ENCODE measurements at places on chromosomes 16 and 17.
A peak's percentile ranks its signal among the peaks of the same experiment; 100 is the strongest.

- no peak for DNase-seq
These were observed 37.1 kb upstream of the SLC25A19 start for GRCh38 chr17:75326226-75326848.

DNA sequence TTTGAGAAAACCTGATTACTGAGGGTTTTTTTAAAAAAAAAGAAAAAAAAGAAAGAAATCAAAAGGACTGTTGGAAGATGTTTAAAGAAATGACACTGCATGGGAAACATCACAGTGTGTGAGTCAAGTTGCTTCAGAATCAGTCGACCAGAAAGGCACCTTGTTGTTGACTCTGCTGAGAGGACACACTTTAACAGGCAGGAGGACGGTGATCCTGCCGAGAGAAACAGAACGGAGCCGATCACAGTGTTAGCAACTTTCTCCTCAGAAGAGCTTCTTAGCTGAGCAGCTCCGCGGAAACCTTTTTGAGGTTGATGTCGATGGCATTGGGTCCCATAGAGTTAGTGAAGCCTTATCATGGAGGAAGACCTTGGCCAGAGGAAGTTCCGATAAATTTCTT, 538.7 kb downstream of the RBFOX1 start:
- DNase-seq: no peak

DNA sequence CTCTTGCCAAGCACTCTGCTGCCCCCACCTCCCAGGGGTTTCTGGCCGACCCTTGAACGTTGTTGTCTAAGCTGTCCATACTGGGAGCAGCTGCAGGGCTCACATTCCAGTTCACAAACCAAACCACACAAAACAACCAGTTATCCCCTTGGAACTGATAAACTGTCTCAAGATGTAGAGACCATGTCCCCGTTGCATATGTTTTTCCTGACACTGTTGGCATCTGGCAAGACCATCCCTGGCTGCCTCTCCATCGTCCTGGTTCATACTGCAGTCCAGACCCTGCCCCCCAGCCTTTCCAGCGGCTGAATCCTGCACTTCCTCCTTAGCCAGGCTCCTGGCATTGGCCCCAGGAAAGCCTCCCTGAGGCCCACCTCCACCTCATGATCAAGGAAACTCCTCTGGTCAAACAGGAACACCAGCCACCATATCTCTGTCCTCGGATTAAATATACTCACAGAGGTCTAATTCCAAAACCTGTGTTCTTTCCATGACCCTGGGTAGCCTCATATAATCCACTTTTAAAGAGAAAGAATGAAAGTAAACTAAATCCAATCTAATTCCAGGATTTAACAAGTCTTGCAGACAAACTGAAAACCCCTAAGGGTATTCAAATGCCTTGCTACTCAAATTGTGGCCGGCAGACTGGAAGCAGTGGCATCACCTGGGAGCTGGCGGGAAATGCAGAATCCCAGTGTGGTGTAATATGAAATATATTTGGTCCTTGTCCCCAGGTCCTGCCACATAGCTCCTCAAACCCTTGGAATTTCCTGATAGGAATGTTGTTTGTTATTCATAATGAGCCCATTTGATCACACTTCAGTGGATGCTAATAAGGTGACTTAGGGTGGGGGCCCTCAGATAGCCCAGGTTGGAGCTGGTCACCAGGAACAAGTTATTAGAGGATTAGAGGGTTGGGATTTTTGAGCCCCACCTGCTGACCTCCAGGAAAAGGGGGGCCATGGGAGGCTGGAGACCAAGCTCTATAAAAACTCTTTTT, 14.2 kb downstream of the GAS7 start:
- DNase-seq: peak; percentile 23

DNA sequence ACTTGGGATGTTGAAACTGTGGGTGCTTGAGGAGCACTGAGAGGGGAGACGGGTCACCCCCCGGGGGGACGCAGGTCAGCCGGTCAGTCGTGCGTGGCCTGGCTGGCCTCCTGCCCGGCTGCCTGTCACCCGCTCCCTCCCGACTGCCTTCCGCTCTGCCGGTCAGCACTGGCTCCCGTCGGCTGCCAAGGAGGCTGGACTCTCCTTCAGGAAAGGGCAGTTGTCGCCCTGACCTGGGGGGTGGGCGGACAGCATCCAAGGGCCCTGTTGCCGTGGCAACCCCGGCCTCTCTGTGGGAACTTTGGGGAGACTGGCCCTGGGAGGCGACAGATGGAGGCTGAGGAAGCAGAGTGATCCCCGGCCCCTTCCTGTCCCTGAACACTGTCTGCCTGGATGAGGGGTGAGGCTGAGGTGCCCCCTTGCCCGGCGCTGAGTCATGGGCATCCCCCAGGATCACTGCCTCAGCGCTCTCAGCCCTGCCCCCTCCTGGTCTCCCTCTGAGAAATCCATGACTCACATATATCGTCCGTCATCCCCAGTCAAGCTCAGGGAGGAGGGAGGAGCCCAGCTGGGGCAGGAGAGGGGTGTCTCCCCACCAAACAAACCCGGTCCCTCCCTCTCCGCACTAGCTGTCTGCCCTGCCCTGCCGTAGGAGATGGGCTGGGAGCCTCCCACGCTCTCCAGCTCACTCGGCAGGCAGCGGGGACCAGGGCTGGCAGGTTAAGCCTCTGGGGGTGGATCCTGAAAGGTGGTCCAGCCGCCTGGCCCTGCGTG, at the start of gene ADGRG1:
ADGRG1 (plus strand) TSS at position 623 of the 774 bp plus-strand sequence. CDS start 21,658 bp downstream, outside the sequence.
- no peak for DNase-seq

- no peak for DNase-seq
These were observed 10.0 kb downstream of the FBXL20 start for GRCh38 chr17:39391448-39391847.

GRCh38 chr17:55175788-55176427, 88.9 kb upstream of the HLF start:
- DNase-seq: no peak

All from NCI-H526 (cell line).